Activated CD4-positive, alpha-beta T cell treated with anti-CD3 and anti-CD28 coated beads, Interleukin-2, amount 10 ng/mL, durations not matched to agents 24 days and 14 days (primary cell): ENCODE measurements at places on chromosomes 5 and 9.

DNA sequence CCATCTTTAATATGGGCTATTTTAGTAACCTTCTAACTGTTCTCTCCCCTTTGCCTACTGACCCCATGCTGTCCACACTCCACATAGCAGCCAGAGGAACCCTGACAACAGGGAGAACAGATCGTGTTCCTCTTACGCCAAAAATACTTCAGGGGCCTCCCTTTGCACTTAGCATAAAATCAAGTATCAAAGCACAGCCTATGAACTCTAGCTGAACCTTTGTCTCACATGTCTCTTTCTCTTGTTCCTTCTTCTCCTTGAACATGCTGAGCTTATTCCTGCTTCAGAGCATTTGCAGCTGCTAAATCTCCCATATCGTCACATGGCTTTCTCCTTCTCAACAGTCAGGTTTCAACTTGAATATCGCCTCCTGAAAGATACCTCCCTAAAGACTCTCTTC is 698.8 kb upstream of the C9orf72 start:
- no peaks in the 10 kb centered on the region for H3K36me3 ChIP-seq
- no peaks in the 10 kb centered on the region for H3K4me1 ChIP-seq
- no peak overlapping the region for H3K4me3 ChIP-seq
- H3K27ac ChIP-seq: no peak overlapping the region
- H3K27me3 ChIP-seq: no peaks in the 10 kb centered on the region

- peaks cover 2% of the 10 kb centered on the region for H3K27me3 ChIP-seq
- H3K4me1 ChIP-seq: peaks cover 5% of the 10 kb centered on the region
- no peaks in the 10 kb centered on the region for H3K36me3 ChIP-seq
- no peak overlapping the region for H3K27ac ChIP-seq
- DNase-seq: no peak
- no peak overlapping the region for H3K4me3 ChIP-seq
Observed at GRCh38 chr5:87103616-87104287, 163.9 kb upstream of the RASA1 start.

- H3K4me3 ChIP-seq: no peak overlapping the region
- no peak overlapping the region for H3K27ac ChIP-seq
- DNase-seq: no peak
- H3K4me1 ChIP-seq: no peaks in the 10 kb centered on the region
- no peaks in the 10 kb centered on the region for H3K27me3 ChIP-seq
Observed at GRCh38 chr5:116301110-116301509, 216.3 kb downstream of the COMMD10 start.

GRCh38 chr5:5593391-5593790 is 170.9 kb downstream of the ICE1 start:
- no peaks in the 10 kb centered on the region for H3K27me3 ChIP-seq
- H3K4me1 ChIP-seq: no peaks in the 10 kb centered on the region
- H3K36me3 ChIP-seq: no peaks in the 10 kb centered on the region
- no peak overlapping the region for H3K27ac ChIP-seq

DNA sequence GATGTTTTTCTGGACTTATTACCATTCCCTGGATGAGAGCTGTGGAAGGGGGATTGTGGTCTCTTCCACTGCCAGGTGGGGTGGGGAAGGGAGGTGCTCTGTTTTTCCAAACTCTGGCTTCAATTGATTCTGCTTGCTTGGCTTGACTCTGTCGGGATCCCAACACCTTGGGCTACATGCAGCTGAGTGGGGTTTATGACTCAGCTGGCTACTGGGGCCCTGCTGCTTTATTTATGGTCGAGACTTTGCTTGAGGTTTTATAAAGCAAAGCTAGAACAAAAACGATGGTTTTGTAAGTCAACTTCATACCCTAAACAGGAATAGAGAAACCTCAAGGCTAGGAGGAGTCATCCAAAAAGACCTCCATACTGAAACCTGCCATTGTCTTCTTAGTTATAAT is 76.3 kb downstream of the AOPEP start:
- H3K4me1 ChIP-seq: peaks cover 28% of the 10 kb centered on the region
- H3K27ac ChIP-seq: peak overlapping the region; percentile 45
- DNase-seq: peak; percentile 63
- H3K4me3 ChIP-seq: no peak overlapping the region

DNA sequence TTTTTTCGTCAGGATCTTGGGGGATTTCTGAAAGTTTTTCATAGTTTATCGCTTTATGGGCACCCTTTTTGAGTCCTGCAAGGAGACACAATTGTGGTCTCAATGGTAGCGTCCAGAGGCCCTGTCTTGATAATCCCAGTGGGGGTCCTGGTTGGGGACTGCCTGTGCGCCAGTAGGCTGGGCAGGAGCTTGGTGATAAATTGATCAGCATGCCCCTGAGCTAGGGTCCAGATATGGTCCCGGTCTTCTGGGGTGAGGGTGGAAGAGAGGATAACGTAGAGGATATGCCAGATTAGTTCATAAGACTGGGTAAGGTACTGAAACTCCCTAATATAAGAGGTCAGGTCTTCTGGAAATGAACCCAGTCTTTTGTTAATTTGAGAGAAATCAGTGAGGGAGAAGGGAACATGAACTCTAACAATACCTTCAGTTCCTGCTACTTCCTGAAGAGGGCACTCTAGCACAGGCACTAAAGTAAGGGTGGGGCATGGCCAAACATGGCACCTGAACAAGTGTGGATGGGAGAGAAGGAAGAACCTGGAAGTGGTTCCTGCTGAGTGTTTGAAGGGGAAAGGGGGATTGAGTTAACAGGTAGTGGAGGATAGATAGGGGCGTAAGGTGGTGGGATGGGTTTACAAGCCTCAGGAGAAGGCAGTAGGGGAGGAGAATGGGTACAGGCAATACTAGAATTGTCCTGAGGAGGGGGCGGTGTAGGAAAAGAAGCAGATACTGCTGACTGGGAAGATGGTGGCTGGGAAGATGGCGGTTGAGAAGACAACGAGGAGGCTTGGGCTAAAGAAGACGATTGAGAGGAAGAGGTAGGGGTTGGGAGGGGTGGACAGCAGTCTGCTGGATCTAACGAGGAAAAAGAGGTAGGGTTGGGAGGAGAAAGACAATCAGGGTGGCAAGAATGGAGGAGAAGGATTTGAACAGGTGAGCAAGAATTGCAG is 33.8 kb upstream of the ANXA2R start:
- H3K36me3 ChIP-seq: peaks cover 42% of the 10 kb centered on the region
- peak; percentile 89 for DNase-seq
- H3K4me3 ChIP-seq: peak overlapping the region; percentile 7
- H3K4me1 ChIP-seq: peaks cover 38% of the 10 kb centered on the region
- H3K27ac ChIP-seq: peak overlapping the region; percentile 79

DNA sequence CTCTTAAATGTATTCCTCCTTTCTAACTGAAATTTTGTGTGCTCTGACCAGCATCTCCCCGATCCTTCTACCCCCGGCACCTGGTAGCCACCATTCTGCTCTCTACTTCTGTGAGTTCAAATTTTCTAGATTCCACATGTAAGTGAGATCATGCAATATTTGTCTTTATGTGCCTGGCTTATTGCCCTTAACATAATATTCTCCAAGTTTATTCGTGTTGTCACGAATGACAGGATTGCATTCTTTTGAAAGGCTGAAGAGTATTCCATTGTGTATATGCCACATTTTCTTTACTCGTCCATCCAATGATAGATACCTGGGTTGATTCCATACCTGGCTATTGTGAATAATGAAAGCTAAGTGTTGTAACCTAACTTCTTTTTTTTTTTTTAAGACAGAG is 29.0 kb downstream of the FBXL7 start:
- H3K4me1 ChIP-seq: no peaks in the 10 kb centered on the region
- H3K36me3 ChIP-seq: no peaks in the 10 kb centered on the region
- H3K27me3 ChIP-seq: no peaks in the 10 kb centered on the region
- no peak overlapping the region for H3K27ac ChIP-seq

GRCh38 chr5:59134471-59135163 is 551.7 kb downstream of the RAB3C start:
- no peak overlapping the region for H3K27ac ChIP-seq
- DNase-seq: no peak
- H3K4me3 ChIP-seq: no peak overlapping the region
- H3K27me3 ChIP-seq: no peaks in the 10 kb centered on the region
- peaks cover 34% of the 10 kb centered on the region for H3K4me1 ChIP-seq

DNA sequence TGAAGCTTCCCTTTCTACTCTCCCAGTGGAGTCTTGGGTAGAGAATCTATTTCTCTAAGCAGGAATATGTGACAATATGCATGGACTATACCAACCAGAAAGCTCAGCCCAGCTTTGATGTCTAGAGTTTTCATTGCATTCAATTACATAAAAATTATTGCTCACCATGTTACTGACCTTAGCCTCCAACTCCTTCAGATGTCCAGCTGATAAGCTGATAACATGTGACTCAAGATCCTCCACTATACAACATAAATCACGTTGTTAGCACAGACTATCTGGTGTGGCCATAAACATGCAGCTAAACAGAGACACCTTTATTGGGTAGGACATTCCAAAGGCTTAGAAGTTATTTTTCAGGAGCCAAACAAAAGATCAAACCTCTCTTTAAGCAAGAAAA is 1168.2 kb downstream of the CDH12 start:
- no peaks in the 10 kb centered on the region for H3K4me1 ChIP-seq
- H3K4me3 ChIP-seq: no peak overlapping the region
- H3K27ac ChIP-seq: no peak overlapping the region
- H3K27me3 ChIP-seq: no peaks in the 10 kb centered on the region
- DNase-seq: no peak
- H3K36me3 ChIP-seq: no peaks in the 10 kb centered on the region

DNA sequence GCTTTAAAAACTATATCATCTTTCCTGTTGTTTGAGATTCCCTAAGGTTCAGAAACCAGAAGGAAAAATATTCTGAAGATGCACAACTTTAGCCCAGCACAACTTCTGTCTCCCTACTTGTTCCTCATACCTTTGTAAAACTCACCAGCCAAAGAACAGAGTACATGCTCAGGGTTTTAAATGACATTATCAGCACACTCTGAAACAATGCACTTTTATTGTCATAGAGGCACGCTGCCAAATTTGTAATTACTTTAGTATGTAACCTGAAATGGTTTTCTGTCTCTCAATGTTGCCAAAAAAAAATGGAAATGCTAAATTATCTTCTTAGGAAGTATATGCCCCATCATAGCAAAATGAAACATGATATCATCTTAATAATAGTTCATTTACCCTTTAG is 383.6 kb upstream of the CDH6 start:
- no peaks in the 10 kb centered on the region for H3K27me3 ChIP-seq
- no peak for DNase-seq

GRCh38 chr9:70197216-70198044 is 61.3 kb upstream of the SMC5 start:
- H3K27me3 ChIP-seq: peaks cover 2% of the 10 kb centered on the region
- no peaks in the 10 kb centered on the region for H3K4me1 ChIP-seq
- H3K4me3 ChIP-seq: no peak overlapping the region

- no peaks in the 10 kb centered on the region for H3K27me3 ChIP-seq
- peaks cover 43% of the 10 kb centered on the region for H3K4me1 ChIP-seq
- DNase-seq: no peak
- H3K27ac ChIP-seq: no peak overlapping the region
- H3K36me3 ChIP-seq: peaks cover 22% of the 10 kb centered on the region
Observed at GRCh38 chr5:53001541-53001940, 12.4 kb downstream of the ITGA2 start.

GRCh38 chr5:43376496-43377140 is 35.6 kb downstream of the CCL28 start:
- no peak overlapping the region for H3K27ac ChIP-seq
- no peak for DNase-seq

GRCh38 chr5:92003806-92004205 is 620.7 kb upstream of the ARRDC3 start:
- H3K36me3 ChIP-seq: no peaks in the 10 kb centered on the region
- no peak for DNase-seq
- H3K4me3 ChIP-seq: no peak overlapping the region

DNA sequence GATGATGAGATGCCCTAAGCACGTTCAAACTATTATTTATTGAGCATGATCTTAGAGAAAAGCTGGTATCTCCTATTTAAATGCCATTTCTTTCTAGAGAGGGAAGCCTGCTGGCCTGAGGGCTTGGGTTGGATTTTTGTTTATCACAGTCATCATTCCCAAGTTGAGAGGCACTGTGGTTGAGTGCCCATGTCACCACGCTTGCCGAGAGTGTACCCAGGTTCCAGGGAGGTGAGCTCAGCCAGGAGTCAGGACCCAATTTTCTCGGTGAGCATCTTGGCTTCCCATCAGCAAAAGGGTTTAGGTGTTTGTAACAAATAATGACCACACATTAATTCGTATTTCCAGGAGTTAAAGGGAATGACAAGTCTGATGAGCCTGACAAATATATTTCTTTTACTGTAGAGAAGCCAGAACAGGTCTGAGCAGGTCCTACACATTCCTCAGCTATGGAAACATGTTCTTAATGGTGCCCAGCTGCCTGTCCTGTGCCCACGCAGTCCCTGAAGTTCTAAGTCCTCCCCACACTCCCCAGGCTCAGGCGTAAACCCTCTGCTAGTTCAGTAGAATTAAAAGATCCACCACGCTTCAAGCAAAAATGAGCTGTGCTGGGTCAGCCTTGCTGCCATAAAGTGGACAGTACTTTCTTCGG is 258.9 kb upstream of the IRX2 start:
- H3K27me3 ChIP-seq: no peaks in the 10 kb centered on the region
- H3K4me3 ChIP-seq: no peak overlapping the region
- H3K4me1 ChIP-seq: no peaks in the 10 kb centered on the region
- no peak overlapping the region for H3K27ac ChIP-seq
- H3K36me3 ChIP-seq: no peaks in the 10 kb centered on the region

DNA sequence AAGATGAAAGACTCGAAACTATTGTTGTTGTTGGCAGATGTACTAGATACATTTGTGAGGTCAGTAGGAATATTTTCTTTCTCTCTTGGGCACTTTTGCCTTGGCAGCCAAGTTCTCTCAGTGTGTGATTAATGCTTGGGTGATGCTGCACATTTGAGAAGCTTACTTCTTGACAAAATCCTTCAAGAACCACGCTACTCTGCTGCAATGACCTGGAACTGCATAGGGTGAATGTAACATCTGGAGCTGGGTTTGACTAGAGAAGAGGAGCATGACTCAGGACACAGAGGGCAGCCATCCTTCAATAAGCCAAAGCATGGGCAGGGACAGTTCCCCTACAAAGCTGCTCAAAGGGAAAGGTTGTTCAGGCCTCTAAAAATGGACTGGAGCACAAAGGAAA is 75.5 kb upstream of the PUM3 start:
- H3K4me1 ChIP-seq: no peaks in the 10 kb centered on the region
- no peak for DNase-seq
- peaks cover 2% of the 10 kb centered on the region for H3K27me3 ChIP-seq
- H3K36me3 ChIP-seq: no peaks in the 10 kb centered on the region
- no peak overlapping the region for H3K27ac ChIP-seq

GRCh38 chr5:161369022-161369421 is 177.5 kb downstream of the GABRB2 start:
- no peaks in the 10 kb centered on the region for H3K4me1 ChIP-seq
- DNase-seq: no peak
- no peak overlapping the region for H3K27ac ChIP-seq
- H3K4me3 ChIP-seq: no peak overlapping the region
- H3K27me3 ChIP-seq: no peaks in the 10 kb centered on the region

GRCh38 chr9:120197605-120198004 is 382.4 kb downstream of the CDK5RAP2 start:
- no peaks in the 10 kb centered on the region for H3K27me3 ChIP-seq
- H3K27ac ChIP-seq: no peak overlapping the region
- H3K4me3 ChIP-seq: no peak overlapping the region
- no peaks in the 10 kb centered on the region for H3K36me3 ChIP-seq
- no peaks in the 10 kb centered on the region for H3K4me1 ChIP-seq
